Activated T-cell treated with anti-CD3 and anti-CD28 coated beads, Interleukin-2, amount 50 U/mL, for 48 hours (primary cell): ENCODE measurements at places on chromosomes 1 and 21.

GRCh38 chr1:19840228-19840627 lies 25.1 kb upstream of the RNF186 start:
- no peak for DNase-seq

DNA sequence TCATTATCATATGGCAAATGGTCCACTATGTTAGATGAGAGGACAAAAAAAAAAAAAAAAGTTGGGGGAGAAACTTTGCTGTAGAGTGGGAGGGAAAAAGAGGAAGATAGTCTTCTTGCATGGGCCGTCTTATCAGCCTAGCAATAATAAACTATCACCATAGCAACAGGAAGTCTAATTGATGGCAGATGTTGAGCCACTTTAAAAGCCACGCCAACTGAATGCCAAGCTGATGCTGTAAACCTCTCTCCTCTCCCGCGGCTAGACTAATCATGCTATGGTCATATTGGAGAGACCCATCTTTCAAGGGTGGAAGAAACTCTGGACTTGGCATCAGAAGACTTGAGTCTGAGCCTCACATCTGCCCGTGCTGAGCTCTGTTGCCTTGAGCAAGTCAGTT lies 122.2 kb upstream of the HOOK1 start:
- no peak for DNase-seq

GRCh38 chr1:168304865-168305264 lies 24.2 kb downstream of the TBX19 start:
- DNase-seq: no peak

DNA sequence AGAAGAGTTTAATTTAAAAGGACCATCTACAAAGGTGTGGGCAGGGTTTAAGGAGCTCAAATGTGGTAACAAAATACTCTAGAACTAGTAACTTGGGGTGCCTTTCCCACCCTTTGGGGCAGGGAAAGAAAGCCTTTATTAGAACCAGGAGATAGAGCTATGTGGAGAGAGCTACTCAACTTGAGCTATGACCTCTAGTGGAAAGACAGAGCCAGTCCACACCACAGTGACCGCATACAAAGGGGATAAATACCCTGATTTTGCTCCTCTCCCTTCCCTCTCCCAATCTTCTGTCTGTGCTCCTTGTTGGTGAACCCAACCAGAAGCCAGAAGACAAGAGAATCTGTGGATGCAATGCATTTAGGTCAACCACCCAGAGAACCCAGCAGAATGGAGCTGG lies 54.4 kb upstream of the JAK1 start:
- no peak for DNase-seq

DNA sequence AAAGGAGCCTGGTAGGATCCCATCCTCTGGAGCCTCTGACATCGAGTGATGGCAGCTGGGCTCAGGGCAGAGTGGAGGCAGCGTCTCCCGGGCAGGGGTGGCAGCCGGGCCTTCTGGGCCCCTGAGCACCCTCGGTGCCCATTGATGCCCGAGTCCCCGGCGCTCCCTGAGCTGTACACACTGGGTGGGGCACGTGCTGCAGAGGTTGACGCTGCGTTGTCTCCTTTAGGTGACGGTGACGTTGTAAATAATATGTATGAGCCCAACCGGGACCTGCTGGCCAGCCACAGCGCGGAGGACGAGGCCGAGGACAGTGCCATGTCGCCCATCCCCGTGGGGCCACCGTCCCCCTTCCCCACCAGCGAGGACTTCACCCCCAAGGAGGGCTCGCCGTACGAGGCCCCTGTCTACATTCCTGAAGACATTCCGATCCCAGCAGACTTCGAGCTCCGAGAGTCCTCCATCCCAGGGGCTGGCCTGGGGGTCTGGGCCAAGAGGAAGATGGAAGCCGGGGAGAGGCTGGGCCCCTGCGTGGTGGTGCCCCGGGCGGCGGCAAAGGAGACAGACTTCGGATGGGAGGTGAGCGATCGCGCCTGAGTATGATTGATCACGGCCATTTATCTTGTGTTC lies 117.0 kb downstream of the PRDM16 start:
- DNase-seq: no peak

- DNase-seq: no peak
Measured at GRCh38 chr1:203153051-203153988, 22.3 kb downstream of the MYBPH start.

- DNase-seq: no peak
Measured at GRCh38 chr1:185520188-185520920, 203.3 kb upstream of the IVNS1ABP start.
